ENCODE measurements at places on chromosomes 1 and 21.

- DNase-seq, result no peak
Observed at GRCh38 chr1:170704256-170704655, 40.3 kb downstream of the PRRX1 start.

GRCh38 chr1:152873495-152873894 is 4.6 kb upstream of the SMCP start:
- DNase-seq, result no peak

DNA sequence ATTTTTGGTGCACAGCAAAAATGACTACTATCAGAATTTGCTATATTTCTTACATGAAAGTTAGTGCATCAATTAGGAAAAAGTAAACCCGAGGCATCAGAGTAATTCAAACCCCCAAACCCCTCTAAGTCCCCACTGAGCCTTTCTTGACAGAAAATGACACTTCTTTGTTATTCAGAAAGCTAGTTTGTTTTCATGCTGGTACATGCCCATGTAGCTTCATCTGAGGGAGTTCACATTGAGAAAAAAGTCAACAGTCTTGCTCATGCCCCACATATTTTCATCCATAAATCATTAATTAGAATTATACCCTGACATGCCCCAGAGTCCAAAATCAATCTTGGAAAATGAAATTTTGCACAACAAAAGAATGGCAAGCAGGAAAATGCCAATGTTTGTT is 39.9 kb upstream of the PDC start:
- no peak for DNase-seq

GRCh38 chr1:87335175-87335884 is 6.7 kb downstream of the LMO4 start:
- DNase-seq, result no peak

GRCh38 chr1:25081496-25081895 is 150.8 kb downstream of the SYF2 start:
- no peak for DNase-seq

- no peak for DNase-seq
Observed at GRCh38 chr1:234776876-234777855, 167.2 kb upstream of the IRF2BP2 start.

GRCh38 chr1:10511494-10511885 is 36.7 kb downstream of the PEX14 start:
- DNase-seq, result no peak

DNA sequence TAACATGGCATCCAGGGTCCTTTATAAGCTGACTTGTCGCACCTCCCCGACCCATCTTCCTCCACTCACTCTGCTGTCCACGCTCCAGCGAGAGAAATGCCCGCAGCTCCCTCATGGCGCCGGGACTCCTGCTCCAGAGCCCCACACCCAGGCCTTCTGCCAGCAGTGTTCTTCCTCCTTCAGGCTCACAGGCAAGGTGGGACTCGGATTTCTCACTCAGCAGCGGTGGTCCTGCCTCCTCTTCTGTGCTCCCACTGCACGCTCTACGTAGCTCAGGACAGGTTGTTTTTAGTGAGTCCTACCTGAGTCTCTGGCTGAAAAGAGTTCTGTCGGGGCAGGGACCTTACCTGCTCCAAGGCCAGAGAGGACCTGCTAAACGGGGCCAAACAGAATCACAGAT is 11.2 kb downstream of the THEMIS2 start:
- DNase-seq, result no peak

- no peak for DNase-seq
Observed at GRCh38 chr1:165717918-165718515, 19.7 kb upstream of the ALDH9A1 start.

All from iPS DF 19.7 (cell line).